ENCODE measurements at places on chromosomes 6 and 20.
A peak's percentile ranks its signal among the peaks of the same experiment; 100 is the strongest.

DNA sequence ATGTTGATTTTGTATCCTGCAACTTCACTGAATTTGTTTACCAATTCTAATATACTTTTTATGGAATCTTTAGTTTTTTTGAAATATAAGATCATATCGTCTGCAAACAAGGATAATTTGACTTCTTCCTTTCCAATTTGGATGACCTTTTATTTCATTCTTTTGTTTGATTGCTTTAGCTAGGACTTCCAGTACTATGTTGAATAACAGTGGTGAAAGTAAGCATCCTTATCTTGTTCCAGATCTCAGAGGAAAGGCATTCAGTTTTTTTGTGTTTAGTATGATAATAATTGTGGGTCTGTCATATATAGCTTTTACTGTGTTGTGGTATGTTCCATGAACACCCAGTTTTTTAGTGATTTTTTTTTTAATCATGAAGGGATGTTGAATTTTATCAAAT is 75.7 kb downstream of the GCLC start:
- H3K36me3 ChIP-seq: no peaks in the 10 kb centered on the region
- H3K27me3 ChIP-seq: no peaks in the 10 kb centered on the region

DNA sequence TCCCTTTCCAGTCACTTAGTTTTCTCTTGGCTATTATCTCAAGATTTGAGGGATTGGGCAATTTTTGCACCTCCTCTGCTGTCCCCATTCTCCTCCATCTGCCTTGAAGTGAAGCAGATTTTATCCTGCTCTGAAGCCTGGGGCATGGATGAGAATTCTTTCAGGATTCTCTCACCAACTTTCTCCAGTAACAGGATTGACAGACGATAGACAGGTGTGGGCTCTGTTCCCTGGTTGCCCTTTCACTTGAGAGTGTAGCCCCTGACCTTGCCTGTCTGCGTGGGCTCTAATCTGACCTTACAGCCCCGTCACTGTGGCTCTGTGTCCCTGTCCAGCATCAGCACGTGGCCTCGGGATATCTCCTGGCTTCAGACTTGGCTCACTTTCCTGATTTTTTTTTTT is 27.1 kb downstream of the CDYL start:
- no peaks in the 10 kb centered on the region for H3K4me1 ChIP-seq
- H3K27me3 ChIP-seq: no peaks in the 10 kb centered on the region
- H3K27ac ChIP-seq: no peak overlapping the region
- no peaks in the 10 kb centered on the region for H3K36me3 ChIP-seq

GRCh38 chr6:14423330-14423729 is 305.8 kb downstream of the CD83 start:
- no peaks in the 10 kb centered on the region for H3K4me1 ChIP-seq
- no peak for DNase-seq
- H3K36me3 ChIP-seq: no peaks in the 10 kb centered on the region
- no peak overlapping the region for H3K27ac ChIP-seq
- H3K4me3 ChIP-seq: no peak overlapping the region

DNA sequence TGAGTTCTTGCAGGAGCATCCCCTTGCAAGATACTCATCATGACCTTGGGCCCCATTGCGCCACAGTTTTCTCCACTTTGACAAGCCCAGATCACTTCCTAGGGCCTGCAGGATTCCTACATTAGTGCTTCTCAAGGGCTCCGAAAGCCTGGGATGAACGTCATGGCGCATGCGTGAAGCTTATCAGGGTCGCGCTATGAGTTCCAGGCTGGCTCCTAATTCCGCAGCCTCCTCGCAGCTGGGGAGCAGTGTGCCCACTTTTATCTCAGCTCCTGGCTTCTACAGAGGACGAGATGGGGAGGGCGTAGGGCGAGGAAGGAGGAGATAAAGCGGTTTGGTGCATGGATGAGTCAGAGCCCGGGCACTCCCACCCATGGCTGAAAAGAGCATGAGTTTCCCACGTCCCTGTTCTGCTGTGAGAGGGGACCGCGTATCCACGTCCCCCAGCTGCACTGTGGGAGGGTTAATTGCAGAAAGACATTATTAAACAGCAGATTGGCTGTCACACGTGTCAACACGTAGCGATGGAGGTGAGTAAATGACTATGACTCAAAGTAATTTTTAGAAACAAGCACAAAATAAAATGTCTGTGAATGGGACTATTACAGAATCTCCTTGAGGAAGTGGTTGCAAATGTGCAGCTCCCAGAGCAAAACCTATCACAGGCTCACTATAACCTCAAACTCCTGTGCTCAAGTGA is 72.9 kb upstream of the DSP start:
- no peaks in the 10 kb centered on the region for H3K27me3 ChIP-seq
- H3K36me3 ChIP-seq: no peaks in the 10 kb centered on the region
- H3K4me3 ChIP-seq: no peak overlapping the region
- H3K27ac ChIP-seq: no peak overlapping the region

DNA sequence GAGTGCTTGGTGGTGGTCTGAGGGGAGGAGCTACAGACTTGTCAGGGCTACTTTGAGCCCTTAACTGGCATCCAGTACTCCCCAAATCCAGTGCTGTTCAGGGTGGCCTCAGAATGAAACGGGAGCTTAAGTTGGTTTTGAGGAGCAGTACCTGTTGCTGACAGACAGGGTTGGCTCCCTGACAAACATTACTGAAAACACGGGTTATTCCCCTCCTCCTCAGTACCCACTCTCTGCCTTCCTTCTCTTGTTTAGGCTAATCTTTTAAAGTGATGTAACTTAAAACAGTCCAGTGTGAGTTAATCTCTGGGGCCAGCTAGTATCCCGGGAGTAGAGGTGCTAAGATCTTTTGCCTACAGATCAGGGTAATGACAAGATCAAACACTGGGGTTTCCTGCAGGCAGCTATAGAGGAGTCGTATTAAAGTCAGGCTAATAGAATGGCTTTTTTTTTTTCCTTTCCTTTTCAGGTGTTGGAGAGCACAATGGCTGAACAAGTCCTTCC is 3.7 kb downstream of the TNFAIP3 start:
- no peaks in the 10 kb centered on the region for H3K27me3 ChIP-seq
- no peak for DNase-seq
- peak overlapping the region; percentile 79 for H3K4me3 ChIP-seq
- H3K27ac ChIP-seq: peak overlapping the region; percentile 4

GRCh38 chr20:8067082-8067481 is 47.5 kb upstream of the TMX4 start:
- H3K36me3 ChIP-seq: no peaks in the 10 kb centered on the region
- no peaks in the 10 kb centered on the region for H3K27me3 ChIP-seq
- DNase-seq: no peak
- no peaks in the 10 kb centered on the region for H3K4me1 ChIP-seq

- peak; percentile 60 for DNase-seq
- H3K4me1 ChIP-seq: no peaks in the 10 kb centered on the region
- no peaks in the 10 kb centered on the region for H3K36me3 ChIP-seq
- H3K27me3 ChIP-seq: no peaks in the 10 kb centered on the region
- H3K27ac ChIP-seq: no peak overlapping the region
- no peak overlapping the region for H3K4me3 ChIP-seq
These were observed 83.4 kb downstream of the GINS1 start for GRCh38 chr20:25490656-25491445.

DNA sequence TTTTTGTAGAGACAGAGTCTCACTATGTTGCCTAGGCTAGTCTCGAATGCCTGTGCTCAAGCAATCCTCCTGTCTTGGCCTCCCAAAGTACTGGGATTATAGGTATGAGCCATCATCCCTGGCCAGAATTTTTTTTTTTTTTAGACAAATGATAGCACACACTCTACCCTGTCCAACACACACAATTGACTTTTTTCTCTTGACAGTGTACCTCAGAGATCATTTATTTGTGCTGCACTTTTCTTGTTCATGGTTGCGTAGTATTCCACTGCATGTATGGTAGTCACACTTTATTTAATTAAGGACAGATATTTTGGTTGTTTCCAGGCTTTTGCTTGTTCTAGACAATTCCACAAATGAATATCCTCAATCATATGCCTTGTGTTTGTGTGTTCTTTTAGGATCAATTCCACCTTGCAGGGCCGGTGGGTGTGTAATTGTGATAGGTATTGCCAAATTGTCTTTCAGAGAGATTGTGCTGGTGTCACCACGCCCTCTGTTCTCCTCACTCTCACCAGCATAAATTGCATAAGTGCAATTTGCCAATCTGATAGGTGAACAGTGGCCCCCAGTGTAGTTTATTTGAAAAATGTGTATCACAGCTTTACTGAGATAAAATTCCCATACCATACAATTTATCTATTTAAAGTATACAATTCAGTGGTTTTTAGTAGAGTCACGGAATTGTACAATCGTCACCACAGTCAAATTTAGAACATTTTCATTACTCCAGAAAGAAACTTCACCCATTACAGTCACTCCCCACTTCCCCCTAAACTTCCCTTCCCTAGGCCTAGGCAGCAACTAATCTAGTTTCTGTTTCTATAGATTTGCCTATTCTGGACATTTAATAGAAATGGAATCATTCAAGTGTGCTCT is 20.1 kb downstream of the SRC start:
- H3K4me1 ChIP-seq: no peaks in the 10 kb centered on the region
- H3K27me3 ChIP-seq: no peaks in the 10 kb centered on the region
- H3K36me3 ChIP-seq: no peaks in the 10 kb centered on the region
- no peak overlapping the region for H3K4me3 ChIP-seq
- DNase-seq: no peak

DNA sequence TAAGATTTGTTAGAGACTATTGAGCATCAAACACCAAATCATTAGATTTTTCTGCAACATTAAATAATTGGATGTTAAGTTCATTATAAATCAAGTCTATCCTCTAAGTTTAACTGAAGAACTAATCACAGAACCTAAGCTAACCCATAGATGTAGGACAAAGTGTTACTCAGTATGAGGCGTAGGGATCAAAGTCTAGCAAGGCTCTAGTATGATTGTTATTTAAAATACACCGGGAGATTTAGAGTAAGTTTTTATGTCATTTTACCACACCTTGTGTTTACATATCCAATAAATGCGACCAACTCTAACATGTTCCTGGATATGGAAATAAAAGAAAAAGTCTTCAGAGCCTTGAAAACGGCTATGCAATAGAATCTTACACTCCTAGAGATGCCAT is 2.6 kb downstream of the ADGB start:
- no peak overlapping the region for H3K27ac ChIP-seq
- H3K36me3 ChIP-seq: no peaks in the 10 kb centered on the region
- no peaks in the 10 kb centered on the region for H3K27me3 ChIP-seq
- DNase-seq: no peak

- no peak overlapping the region for H3K4me3 ChIP-seq
- no peaks in the 10 kb centered on the region for H3K36me3 ChIP-seq
- H3K4me1 ChIP-seq: no peaks in the 10 kb centered on the region
- H3K27me3 ChIP-seq: no peaks in the 10 kb centered on the region
These were observed 439.9 kb upstream of the RNF217 start for GRCh38 chr6:124522335-124522734.

DNA sequence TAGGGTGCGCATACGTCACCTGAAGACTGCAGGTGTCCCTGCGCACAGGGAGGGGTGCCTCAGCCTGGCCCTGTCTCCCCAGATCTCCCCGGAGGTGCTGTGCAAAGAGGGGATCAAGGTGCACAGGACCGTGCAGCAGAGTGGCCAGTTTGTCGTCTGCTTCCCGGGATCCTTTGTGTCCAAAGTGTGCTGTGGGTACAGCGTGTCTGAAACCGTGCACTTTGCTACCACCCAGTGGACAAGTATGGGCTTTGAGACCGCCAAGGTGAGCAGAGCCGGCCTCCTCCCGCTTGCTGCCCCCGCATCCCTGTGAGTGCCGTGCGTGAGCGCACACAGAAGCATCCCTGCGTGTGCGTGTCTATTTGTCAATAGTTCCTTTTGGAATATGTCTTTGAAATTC is 150.7 kb downstream of the DTNBP1 start:
- H3K27me3 ChIP-seq: no peaks in the 10 kb centered on the region
- H3K36me3 ChIP-seq: no peaks in the 10 kb centered on the region
- no peak overlapping the region for H3K27ac ChIP-seq
- no peak overlapping the region for H3K4me3 ChIP-seq
- no peak for DNase-seq
- H3K4me1 ChIP-seq: peaks cover 7% of the 10 kb centered on the region

GRCh38 chr6:163779727-163780284 is 365.3 kb downstream of the QKI start:
- no peaks in the 10 kb centered on the region for H3K36me3 ChIP-seq
- no peaks in the 10 kb centered on the region for H3K27me3 ChIP-seq
- H3K4me1 ChIP-seq: no peaks in the 10 kb centered on the region
- DNase-seq: no peak
